ENCODE measurements at places on chromosomes 7 and 10.

DNA sequence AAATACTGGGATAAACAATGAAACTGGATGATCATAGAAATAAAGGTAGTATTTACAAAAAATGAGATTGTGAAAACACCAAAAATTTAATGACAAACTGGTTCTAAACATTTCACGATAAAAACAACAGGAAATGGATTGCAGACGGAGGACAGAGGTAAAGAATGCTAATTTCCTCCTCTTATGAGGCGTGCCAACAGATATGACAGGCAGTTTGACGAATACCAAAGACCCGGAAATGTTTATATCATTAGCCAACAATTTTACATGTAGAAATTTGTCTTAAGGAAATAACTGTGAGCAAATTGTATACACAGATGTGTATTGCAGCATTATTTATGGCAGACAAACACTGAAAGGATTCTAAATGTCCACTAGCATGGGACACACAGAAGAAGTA lies 162.0 kb upstream of the MGMT start:
- DNase-seq = no peak

GRCh38 chr7:44151956-44152355 lies 10.8 kb upstream of the MYL7 start:
- DNase-seq = no peak

DNA sequence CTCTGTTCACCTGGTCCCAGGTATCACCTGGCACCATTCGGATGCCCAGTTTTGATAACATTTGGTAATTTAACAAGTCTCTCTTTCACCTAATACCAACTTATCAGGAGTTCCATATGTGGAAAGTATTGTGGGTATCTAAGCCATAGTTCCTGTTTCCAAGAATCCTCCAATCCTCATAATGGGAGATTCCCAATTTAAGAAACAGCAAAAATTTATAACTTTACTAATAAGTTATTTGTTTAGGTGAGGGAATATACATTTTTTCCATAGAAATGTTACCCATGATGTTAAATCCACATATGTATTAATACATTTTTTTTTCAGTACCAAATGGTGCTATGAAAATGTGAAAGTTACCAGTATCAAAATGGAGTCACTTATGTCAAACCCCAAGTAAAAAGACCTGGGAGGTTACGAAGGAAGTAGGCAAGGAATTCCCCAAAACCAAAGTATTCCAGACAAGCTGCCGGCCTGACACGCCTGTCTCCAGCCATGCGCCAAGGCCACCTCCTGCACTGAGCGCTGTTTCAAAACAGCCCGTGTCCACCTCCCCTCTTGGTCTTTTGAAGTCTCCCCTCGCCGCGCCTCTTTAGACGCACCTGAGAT lies 44.8 kb downstream of the PRKCQ start:
- DNase-seq = no peak

- DNase-seq = no peak
These were observed 48.0 kb upstream of the AQP1 start for GRCh38 chr7:30863706-30864035.

- no peak for DNase-seq
These were observed 47.5 kb downstream of the DENND2A start for GRCh38 chr7:140592964-140593671.

GRCh38 chr7:100435401-100436304 lies 644 bp downstream of the PPP1R35 start:
- peak; percentile 32 for DNase-seq

DNA sequence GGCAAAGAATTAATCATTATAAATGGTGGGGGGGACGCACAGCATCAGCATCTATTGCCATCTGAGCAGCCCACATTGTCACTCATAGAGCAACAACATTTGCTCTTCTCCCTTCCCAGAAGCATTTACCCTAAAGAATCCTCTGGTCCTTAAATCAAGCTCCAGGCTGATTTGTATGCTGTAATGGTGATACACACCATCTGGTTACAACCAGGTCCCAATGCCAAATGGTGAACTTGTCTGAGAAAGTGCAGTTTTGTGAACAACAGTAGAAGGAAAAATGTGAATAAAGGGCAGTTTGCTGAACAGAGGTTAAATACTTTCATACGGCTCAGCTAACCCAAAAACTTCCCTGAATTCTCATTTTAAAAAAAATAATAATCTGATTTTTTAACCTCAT lies 38.8 kb upstream of the TCF7L2 start:
- no peak for DNase-seq

GRCh38 chr10:152915-153314 lies 17.7 kb downstream of the ZMYND11 start:
- no peak for DNase-seq

- no peak for DNase-seq
These were observed 46.4 kb upstream of the CC2D2B start for GRCh38 chr10:95861386-95861785.

DNA sequence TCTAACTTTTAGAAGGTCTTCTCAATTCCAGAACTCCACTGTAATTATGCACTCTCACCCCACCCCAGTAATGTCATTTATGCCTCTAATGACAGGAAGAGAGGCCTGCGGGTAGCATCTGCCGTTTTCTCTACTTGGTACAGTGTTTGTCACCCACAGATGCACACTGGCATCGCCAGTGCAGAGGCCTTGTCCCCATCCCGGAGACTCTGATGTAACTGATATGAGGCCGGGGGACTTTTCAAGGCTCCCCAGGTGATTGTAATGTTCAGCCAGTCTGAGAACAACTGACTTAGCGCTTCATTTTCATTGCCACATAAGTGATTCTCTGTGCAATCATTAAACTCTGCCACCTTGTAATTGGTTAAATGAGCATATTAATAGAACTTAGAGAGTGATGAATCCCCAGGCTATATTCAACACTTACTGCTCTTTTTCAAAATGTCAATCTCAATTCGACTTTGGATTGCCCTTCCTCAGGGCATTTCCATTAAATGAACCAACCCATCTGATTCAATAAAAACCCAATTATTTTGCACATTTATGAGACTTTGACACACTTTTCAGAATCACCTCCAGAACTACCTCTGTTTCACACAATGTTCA lies 113.2 kb downstream of the HERPUD2 start:
- no peak for DNase-seq

- no peak for DNase-seq
These were observed 16.4 kb downstream of the ADK start for GRCh38 chr10:74167443-74167842.

DNA sequence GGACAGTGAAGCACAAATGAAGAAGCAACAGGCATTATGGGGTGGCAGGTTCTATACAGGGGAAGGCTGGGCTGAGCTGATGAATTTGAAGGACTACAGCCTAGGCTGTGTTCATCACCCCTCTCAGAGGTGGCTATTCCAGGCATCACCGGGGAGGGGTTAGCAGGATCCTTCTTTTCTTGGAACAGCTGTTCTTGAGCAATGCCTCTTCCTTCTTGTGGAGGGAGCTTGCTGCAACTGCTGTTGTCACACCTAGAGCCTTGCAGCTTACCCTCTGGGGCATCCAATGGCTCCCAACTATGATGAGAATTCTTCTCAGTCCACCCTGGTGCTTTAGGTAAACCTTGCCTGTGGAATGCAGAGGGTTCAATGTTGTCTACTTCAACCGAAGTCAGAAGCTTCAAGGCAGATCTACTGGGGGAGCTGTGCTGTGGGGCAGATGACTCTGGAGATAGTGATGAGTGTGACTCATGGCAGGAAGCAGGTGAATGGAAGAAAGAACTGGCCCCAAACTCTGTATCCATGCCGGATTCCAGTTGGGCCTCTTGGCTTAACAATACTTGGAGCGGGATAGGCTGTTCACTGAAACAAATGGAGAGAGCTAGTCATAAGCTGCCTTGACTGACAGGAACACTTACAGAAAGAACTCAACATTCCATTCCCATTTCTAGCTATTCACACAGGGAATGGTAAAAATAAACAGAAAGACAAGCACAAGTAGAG lies 21.5 kb upstream of the PPP3CB start:
- DNase-seq = peak; percentile 25

DNA sequence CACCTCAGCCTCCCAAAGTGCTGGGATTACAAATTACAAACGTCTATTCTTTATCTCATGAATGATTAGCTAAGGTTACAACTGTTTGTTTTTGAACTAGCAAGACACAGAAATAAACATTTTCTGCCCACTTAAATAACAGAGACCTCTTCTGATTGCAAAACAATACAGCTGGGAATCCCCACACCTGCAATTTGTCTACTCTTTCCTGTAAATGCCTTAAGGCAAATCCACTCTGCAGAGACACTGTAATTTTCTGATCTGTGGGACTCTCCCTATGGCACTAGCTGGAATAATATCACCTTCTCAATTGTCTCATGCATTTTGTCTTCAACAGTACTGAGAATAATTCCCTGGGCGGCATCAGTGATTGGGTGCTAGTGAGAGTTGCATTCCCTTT lies 149.3 kb upstream of the FAM3C start:
- DNase-seq = no peak

- no peak for DNase-seq
These were observed 14.8 kb upstream of the AKR1C3 start for GRCh38 chr10:5079306-5079830.

DNA sequence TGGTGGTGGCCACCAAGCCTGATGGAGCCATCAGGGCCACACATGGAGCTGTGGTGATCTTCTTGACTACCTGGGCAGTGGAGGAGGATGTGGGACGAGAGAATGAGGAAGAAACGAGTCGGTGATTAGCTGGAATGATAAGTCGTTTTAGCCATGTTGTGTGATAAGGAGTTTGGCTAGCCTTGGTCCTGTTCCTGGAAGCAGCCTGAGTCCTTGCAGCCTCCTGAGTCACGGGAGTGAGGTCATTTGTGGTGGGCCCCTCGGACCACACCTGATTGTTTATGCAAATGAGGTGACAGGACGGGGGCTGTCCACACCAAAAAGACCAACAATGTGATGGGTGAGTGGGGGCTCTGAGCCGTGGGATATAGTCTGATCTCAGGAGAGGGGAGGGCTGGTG lies 554.4 kb downstream of the PTPRN2 start:
- DNase-seq = no peak

DNA sequence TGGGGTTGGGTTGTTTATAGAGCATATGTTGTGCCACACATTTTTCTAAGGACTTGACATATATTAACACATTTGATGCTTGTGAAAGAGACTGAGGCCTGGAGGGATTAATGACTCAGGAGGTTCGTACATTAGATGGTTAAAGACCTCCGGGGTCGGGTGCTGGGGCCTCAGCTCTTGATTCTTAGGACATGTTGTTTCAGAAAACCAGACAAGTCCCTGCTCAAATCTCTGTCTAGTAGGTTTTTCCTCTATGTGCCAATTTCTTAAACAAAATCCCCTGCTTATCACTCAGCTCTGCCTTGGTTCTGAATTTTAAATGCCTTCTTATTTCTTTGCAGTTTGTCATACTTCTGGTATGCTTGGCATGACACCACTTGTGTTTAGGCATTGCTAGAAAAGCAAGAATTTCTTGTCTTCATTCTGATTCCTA lies 5.8 kb downstream of the UPP1 start:
- peak; percentile 82 for DNase-seq

DNA sequence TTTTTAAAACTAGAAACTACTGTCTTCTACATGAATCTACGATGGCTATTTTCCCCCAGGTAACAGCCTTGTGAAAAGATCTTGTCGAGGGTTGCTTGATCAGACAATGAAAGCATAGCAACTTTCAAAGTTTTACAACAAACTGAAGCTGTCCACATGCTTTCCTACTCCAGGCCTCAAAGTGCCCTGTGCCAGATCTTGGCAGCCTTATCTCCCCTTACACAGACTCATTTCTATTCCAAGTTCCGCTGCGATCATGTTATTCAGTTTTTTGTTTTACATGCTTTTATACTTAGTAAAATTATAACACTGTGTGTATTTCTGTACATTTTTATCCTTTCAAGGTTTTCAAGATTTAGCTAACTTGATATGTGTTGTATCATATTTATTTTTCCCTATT lies 661.7 kb upstream of the SORCS1 start:
- no peak for DNase-seq

DNA sequence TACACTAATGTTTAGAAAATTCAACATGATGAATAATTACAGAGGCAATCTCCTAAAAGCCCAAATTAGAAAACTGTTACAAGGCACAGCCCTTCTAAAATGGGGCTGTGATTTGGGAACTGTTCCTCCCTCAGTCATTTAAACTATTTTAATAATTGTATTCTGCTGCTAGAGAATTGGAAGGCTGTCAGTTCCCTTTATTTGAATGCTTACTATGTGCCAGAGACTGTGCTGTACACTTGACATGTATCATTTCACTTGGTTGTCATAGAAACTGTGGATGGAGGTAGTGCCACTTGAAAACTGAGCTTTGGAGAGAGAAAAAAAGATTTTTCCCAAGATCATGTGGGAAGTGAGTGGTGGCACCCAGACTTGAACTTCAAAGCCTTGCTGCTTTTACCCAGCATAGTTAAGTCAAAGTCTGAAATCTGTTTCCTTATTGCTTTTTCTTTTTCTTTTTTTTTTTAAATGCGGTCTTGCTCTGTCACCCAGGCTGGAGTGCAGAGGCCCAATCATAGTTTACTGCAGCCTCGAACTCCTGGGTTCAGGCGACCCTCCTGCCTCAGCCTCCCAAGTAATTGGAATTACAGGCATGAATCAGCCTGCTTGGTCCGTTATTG lies 23.6 kb downstream of the UBE2D1 start:
- no peak for DNase-seq

DNA sequence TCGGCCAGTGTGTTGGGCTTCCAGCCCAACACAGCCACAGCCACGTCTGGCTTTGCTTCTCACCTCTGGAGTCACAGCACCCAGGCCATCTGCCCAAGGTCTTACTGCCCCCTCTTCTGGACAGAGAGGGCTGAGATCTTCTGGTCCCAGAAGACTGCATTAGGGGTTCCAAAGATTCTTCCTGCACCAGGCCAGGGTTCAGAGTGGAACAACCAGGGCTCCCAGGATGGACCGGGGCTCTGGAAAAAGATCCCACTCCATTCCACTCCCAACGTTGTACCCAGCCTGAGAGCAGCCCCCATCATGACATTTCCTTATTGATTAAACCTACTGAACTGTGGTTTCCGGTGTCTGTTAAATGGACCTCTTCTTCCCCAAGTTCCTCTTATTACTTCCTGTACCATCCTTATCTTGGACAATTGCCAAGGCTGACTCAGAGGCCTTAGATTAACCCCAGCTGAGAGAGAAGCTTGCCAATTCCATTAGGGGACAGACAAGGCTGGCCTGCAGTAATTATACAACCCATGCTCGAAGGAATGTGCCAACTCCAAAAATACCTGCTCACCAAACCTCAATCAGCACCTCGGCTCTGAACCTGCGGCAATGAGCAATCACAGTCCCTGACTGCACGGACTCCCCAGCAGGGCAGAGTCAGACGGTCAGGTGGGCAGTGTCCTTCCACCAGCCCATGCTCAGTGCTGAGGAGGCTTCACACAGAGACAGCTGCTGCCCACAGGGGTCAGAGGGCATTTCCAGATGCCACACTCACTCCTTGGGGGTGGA lies 47.9 kb upstream of the NPFFR1 start:
- DNase-seq = peak; percentile 75

All from SJSA1 (cell line).